HL-60 (cell line): ENCODE measurements at places on chromosomes 2 and 18.

- no peak for DNase-seq
Measured at GRCh38 chr18:6031002-6031401, 135.7 kb upstream of the TMEM200C start.

DNA sequence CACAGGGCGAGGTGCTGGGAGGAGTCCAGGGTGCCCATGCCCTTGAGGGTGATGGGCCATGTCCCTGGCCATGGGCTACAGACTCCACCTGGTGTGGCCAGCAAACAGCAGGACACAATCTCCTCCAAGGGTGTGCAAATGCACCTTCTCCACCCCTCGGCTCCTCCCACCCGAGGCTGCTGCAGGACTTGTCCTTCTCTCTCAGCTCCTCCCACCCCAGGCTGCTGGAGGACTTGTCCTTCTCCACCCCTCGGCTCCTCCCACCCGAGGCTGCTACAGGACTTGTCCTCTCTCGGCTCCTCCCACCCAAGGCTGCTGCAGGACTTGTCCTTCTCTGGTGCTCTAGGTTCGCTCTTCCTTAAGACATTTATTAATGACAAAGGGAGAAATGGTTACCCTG lies 57.3 kb upstream of the SNTG2 start:
- no peak for DNase-seq

- no peak for DNase-seq
Measured at GRCh38 chr18:7635948-7636347, 68.8 kb downstream of the PTPRM start.

DNA sequence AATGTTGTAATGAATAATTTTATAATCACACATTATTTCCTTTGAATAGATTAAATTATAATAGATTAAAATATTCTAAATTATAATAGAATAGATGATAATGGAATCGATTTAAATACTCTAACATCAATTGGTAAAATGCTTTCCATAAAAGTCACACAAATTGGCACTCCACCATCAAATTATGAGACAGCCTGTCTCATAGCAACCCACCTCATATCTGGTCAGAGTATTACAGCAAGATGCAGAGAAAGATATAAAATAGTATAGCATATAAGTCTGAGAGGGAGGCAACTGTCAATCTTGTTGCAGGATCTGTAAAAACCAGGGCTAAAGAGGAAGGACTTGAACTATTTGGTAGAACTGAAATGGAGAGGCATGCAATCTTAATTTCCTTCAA lies 98.4 kb upstream of the NCKAP5 start:
- no peak for DNase-seq

DNA sequence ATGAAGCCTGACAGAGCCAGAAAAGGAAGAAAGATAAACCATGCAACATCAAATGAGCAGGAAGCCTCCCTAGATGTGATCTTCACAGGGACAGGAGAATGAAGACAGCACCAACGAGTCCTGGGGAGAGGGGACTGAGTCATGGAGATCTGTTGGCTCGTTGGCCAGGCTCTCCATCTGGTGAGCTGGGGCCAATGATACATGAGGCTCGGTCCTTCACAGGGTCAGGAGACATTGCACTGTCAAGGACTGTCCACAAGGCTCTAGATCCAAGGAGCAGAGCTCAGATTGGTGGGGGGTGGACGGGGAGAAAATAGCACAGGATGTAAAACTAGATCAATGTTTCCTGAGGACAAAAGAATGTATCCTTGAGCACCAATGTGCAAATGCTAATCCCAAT lies 735 bp downstream of the CD207 start:
- DNase-seq = no peak

DNA sequence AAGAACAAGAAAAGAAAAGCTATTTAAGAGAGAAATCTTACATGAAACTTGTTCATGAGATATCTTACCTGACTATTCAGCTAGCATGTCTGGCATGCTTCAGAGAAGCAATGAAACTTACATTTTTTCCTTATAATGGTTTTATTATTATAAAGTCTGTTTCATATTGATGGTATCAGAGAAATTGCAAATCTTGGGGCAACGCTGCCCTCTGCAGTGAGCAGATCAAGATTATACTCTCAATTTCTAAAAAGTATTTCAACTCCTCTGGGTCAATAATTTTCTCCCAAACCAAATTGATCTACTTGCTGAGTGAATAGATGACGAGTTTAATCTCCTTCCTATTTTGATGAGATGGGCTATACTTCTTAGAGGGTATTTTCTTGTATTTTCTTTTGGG lies 235.6 kb downstream of the NUP35 start:
- DNase-seq = no peak
